ENCODE measurements at places on chromosomes 1 and 21.
A peak's percentile ranks its signal among the peaks of the same experiment; 100 is the strongest.

GRCh38 chr1:30749691-30750583 is 7.6 kb downstream of the LAPTM5 start:
- DNase-seq = no peak

- DNase-seq = no peak
These were observed 570 bp upstream of the NEK7 start for GRCh38 chr1:198156111-198156744.

- no peak for DNase-seq
These were observed 71.4 kb downstream of the DIRAS3 start for GRCh38 chr1:67978890-67979516.

DNA sequence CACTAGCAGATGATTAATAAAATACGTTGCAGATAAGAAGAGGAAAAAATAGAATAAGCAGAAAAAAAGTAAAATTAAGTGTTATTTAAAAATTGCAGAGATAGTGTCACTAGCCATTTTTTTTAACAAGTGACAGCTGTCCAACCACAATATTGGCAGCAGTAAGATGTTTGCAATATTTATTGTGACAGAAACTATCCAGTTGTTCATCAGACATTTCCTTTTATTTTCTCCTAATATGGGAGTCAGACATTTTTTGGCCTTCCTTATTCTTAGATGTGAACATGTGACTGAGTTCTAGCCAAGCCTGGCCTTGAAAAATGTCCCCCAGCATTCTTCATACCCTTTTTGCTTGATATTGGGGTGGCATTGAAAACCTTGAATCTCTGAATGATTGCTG is 3.4 kb upstream of the SPAG17 start:
- DNase-seq = no peak

GRCh38 chr1:109567877-109568672 is 19.7 kb downstream of the GNAI3 start:
- DNase-seq = no peak

DNA sequence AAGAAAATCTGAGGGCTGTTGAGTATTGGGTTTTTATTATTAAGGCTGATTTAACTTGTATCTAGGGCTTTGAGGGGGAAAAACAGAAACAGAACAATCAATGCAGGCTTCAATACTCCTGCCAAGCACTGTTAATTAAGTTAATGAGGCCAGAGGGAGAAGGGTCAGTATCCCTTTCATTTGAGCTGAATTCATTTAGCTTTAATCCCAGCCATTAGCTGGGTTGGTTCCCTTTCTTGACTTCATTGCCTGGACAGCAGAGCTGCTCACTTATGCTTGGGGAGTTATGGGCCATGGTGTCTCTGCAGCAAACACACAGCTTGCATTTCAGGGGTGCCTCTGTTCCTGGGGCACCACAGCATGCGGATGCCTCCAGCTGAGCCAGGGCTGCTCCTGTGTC is 16.3 kb downstream of the TLR5 start:
- DNase-seq = no peak

- DNase-seq = no peak
These were observed 224.2 kb upstream of the RUNX1 start for GRCh38 chr21:35273333-35273732.

GRCh38 chr1:7026169-7026568 is 240.9 kb downstream of the CAMTA1 start:
- no peak for DNase-seq

GRCh38 chr1:169105434-169106094 is 926 bp upstream of the ATP1B1 start:
- DNase-seq = peak; percentile 56

- no peak for DNase-seq
These were observed 15.4 kb downstream of the IL12RB2 start for GRCh38 chr1:67323087-67323486.

- DNase-seq = no peak
These were observed 16.7 kb downstream of the DDX59 start for GRCh38 chr1:200653022-200653462.

GRCh38 chr1:234007684-234008083 is 103.2 kb downstream of the SLC35F3 start:
- no peak for DNase-seq

DNA sequence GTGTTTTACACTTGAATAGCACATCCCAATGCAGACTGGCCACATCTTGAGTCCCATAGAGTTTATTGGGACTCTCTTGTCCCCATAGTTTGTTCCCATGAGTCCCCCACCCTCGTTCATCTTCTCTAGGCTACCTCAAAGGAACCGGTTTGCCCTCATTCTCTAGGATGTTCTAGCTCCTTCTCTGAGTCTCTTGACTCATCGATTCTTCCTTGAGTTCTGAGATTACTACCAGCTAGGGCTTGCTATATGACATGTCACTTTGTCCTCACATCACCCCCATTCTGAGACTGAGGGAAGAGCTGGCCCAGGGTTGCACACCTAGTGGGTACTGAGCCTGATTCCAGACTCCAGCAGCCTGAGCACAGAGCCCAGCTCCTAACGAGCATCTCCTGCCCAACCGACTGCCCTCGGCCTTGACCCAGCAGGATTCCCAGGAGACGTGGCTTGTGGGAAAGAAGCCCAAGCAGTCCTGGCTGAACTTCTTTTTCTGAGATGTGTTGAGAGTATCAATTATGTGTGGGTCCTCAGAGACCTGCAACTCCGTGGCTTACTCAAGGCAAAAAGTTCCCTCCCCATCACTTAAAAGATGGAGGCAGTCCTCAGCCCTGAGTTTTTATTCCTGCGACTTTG is 42.0 kb downstream of the TMEM51 start:
- DNase-seq = no peak

DNA sequence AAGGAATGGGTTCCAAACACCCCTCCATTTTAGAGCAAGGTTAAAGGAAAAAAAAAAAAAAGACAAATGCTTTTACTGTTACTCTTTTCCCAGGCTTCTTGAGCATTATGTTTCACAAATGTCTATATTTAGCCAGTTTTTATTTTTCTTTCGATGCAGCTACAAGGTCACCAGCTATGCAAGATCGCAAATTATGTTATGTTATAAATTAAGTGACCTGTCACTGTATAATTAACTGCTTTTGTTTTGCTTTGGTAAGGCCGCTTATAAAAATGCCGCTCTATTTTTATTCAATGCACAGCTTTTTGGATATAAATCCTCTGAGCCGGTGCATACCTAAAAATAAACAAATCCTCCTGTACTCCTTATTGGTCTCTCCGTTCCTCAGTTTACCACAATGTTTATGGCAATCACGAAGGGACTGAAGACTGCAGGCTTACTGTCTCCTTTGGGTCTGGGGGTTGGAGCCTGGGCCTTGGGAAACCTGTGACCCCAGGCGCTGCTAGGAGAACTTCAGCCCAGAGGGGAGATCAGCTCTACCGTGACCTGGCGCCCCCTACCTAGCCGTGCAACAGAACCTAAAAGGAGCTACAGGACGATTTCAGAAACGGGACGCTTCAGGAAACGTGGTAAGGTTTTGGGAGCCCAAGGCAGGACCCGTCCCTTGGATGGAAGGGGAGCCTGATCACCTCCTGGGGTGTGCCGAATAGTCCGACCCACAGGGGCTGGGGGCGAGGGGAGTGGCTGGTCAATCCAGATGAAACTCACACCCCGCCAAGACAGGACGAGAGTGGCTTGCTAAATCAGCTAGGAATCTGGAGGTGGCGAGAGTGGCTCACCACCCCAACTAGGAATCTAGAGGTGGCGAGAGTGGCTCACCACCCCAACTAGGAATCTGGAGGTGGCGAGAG is 101.2 kb upstream of the CD55 start:
- no peak for DNase-seq

GRCh38 chr1:148362626-148363438 is 120.3 kb downstream of the PPIAL4G start:
- no peak for DNase-seq

- DNase-seq = no peak
These were observed 34.1 kb downstream of the NAV1 start for GRCh38 chr1:201573030-201573429.

- no peak for DNase-seq
These were observed 75.1 kb downstream of the LYST start for GRCh38 chr1:235791532-235792060.

DNA sequence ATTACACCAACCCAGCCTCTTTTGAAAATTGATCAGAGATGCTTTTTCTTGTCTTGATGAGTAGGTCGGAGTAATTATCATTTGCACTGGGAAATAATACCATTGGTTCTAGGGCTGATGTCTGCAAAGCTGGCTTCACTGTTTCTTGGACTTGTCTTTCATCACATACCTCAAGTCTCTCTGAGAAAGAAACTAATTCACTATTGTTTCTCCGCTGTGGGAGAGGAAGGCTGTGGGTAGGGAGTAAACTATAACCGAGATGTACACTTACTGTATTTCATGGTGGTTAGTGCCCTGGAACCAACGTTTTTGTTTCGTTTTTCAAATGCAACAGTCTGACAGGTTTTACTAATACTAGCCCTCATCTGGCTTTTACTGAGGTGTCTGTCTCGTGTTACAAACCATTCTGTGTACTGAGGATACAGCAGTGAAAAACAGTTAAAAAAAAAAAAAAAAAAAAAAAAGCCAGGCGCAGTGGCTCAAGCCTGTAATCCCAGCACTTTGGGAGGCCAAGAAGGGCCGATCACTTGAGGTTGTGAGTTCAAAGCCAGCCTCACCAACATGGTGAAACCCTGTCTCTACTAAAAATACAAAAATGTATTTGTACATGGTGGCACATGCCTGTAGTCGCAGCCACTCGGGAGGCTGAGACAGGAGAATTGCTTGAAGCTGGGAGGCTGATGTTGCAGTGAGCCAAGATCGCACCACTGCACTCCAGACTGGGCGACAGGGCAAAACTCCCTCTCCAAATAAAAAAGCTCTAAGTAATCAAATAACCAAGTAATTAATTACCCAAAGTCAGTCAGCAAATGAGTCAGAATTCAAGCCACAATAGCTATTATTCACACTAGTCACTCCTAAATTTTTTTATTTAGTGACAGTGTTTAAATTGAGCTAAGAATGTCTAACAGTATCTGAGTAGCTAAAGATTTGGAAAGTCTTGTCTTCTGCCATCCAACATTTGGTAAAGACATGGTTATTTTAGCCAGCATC is 23.3 kb downstream of the TOMM20 start:
- DNase-seq = no peak

- DNase-seq = no peak
These were observed 248.8 kb upstream of the PBX1 start for GRCh38 chr1:164310166-164310565.

DNA sequence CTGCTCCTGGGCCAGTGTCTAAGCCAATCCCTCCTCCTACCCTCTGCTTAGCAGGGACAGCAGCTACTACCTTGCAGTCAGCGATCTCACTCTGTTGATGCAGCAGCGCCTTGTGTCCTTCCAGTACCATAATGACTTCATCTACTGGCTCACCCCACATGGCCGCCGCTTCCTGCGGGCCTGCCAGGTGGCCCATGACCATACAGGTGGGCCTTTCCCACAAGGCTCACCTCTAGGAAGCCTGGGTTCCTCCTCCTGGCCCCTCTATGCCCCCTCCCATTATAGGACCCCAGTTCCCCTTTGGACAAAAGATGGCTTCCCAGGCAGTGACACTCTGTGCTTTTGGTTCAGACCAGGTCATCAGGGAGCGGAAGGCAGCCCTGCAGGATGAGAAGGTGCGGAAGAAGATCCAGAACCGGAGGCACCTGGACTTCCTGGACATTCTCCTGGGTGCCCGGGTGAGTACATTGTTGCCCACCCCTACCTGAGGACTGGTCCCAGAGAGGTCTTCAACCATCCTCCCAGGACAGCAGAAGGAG is 15.1 kb downstream of the CYP4B1 start:
- no peak for DNase-seq

- DNase-seq = no peak
These were observed 1.5 kb upstream of the PRDX6 start for GRCh38 chr1:173475564-173476196.

- no peak for DNase-seq
These were observed 15.3 kb downstream of the RNF187 start for GRCh38 chr1:228502522-228502921.

DNA sequence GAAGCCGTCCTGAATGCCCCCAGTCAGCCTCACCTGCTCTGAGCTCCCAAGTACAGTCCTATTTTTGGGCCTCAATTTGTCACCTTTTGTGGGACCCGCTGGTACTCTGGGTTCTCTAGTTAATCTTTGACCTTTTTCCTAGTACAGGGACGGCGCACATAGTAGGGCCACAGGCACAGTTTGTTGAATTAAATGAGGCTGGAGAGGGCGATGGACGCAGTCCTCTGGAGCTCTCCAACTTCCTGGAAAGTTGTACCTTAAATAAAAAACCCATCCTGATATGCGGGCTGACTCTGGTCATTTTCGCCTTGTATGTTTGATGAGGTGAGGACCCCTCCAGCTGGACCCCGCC is 4.8 kb downstream of the FAM110D start:
- no peak for DNase-seq

Data from NCI-H2081 treated with DMSO at 0.1 percent for 48 hours (cell line).